ENCODE measurements at places on chromosomes 7 and 10.

DNA sequence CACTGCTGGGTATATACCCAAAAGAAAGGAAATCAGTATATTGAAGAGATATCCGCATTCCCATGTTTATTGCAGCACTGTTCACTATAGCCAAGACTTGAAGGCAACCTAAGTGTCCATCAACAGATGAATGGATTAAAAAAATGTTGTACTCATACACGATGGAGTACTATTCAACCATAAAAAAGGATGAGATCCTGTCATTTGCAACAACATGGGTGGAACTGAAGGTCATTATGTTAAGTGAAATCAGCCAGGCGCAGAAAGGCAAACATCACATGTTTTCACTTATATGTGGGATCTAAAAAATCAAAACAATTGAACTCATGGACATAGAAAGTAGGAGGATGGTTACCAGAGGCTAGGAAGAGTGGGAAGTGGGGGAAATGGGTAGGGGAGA lies 19.3 kb downstream of the NRCAM start:
- no peak for DNase-seq

DNA sequence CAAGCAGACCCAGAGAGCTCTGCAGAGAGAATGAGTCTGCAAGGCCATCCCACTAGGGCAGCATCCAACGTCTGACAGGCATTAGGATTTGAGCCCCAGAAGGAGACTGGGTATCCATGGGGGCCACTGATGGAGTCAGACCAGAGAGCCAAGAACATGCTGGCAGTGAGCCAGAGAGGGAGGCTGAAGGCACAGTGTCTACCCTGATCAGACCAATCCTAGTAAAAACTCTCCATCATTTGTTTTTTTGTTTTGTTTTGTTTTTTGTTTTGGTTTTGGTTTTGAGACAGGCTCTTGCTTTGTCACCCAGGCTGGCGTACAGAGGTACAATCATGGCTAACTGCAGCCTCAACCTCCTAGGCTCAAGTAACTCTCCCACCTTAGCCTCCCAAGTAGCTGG lies 133.1 kb upstream of the LYZL2 start:
- DNase-seq = no peak

- no peak for DNase-seq
Observed at GRCh38 chr7:156962897-156963296, 13.4 kb downstream of the NOM1 start.

GRCh38 chr7:3159445-3159844 lies 115.8 kb upstream of the CARD11 start:
- no peak for DNase-seq

- no peak for DNase-seq
Observed at GRCh38 chr7:3861941-3862340, 560.9 kb downstream of the SDK1 start.

- no peak for DNase-seq
Observed at GRCh38 chr7:117008886-117009531, 55.7 kb downstream of the ST7 start.

- no peak for DNase-seq
Observed at GRCh38 chr10:9613338-9614075, 1404.2 kb upstream of the CELF2 start.

- DNase-seq = no peak
Observed at GRCh38 chr7:50355817-50356178, 51.3 kb downstream of the IKZF1 start.

GRCh38 chr10:111439034-111439842 lies 362.4 kb downstream of the ADRA2A start:
- no peak for DNase-seq

- DNase-seq = no peak
Observed at GRCh38 chr7:37694208-37695094, 10.9 kb downstream of the GPR141 start.

DNA sequence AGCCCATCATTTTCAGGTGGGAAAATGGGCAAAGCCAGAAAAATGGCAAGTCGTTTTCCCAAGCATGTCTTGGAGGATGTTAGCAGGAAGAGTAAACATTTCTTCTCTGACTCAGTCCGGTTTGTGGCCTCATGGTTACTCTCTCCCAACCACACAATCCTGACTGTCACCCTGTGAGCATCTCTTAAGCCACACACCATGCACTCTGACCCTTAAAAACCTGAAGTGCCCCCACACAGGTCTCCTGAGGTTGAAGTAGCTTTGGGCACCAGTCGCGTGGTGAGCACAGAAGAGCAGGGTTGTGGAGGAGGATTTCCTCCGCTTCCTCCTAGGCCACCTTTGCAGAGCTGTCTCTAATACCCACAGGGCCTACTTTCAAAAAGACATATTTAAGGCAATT lies 387.3 kb upstream of the NPVF start:
- no peak for DNase-seq

GRCh38 chr7:132300599-132301277 lies 275.5 kb downstream of the PLXNA4 start:
- DNase-seq = no peak

GRCh38 chr10:86961481-86962091 lies 3.2 kb downstream of the SNCG start:
- DNase-seq = no peak

DNA sequence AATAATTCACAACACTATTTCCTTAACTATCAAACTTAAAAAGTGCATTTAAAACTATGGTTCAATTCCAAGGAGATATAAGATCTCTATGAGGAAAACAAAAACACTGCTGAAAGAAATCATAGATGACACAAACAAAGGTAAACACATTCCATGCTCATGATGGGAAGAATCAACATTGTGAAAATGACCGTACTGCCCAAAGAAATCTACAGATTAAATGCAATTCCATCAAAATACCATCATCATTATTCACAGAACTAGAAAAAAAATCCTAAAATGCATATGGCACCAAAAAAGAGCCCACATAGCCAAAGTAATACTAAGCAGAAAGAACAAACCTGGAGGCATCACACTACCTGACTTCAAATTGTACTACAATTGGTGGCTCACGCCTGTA lies 159.9 kb upstream of the EEPD1 start:
- DNase-seq = no peak

DNA sequence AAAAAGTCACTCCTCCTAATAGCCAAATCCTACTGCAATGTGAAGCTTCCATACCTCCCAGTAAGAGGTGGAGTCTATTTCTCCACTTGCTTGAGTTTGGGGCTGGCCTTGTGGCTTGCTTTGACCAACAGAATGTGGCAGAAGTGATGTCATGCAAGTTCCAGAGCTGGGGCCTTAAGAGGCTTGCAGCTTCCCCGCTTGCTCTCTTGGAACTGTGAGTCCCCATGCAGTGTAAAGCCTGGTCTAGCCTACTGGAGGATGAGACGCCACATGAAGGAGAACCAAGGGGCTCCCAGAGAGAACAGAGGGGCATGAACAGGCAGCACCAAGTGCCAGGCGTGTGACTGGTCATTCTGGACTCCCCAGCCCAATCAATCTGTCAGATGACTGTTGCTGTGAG lies 58.6 kb upstream of the OPALIN start:
- DNase-seq = no peak

DNA sequence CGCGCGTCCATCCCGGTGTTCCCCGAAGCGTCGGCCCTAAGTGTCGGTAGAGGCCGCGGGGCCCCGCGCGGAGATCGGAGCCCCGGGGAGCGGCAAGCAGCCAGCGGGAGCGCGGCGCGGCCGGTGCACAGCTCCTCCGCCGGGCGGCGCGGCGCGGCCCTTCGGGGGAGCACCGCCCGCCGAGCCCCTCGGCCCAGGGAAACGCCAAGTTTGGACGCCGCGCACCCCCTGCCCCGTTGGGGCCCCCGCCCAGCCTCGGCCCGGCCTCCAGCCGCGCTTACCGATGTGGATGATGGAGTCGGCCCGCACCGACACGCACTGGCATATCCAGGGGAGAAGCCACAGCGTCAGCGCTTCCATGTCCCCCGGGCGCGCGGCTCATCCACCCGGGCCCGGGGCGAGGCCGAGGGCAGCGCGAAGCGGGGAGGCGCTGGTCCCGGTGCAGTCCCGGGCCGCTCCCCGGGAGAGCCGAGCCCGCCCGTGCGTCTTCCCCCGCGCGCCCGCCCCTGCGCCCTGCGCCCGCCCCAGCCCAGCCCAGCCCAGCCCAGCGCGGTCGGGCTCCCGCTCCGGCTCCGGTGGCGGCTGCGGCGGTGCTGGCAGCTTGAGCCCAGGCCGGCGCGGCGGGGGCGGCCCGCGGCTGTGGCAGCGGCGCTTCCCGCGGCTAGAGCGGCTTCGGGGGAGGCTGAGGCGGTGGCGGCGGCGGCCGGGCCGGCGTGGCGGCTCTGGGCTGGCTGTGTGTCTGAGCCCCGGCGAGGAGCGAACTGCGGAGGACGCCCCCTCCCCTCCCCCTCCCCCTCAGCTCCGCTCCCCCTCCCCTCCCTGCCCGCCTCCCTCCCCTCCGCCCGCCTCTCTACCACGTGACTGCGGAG lies at the start of gene GRID1:
Gene GRID1, minus strand, starts transcription at position 763 of the 869 bp plus-strand sequence.
- peak; percentile 55 for DNase-seq

GRCh38 chr7:69436946-69437345 lies 161.3 kb upstream of the AUTS2 start:
- no peak for DNase-seq

DNA sequence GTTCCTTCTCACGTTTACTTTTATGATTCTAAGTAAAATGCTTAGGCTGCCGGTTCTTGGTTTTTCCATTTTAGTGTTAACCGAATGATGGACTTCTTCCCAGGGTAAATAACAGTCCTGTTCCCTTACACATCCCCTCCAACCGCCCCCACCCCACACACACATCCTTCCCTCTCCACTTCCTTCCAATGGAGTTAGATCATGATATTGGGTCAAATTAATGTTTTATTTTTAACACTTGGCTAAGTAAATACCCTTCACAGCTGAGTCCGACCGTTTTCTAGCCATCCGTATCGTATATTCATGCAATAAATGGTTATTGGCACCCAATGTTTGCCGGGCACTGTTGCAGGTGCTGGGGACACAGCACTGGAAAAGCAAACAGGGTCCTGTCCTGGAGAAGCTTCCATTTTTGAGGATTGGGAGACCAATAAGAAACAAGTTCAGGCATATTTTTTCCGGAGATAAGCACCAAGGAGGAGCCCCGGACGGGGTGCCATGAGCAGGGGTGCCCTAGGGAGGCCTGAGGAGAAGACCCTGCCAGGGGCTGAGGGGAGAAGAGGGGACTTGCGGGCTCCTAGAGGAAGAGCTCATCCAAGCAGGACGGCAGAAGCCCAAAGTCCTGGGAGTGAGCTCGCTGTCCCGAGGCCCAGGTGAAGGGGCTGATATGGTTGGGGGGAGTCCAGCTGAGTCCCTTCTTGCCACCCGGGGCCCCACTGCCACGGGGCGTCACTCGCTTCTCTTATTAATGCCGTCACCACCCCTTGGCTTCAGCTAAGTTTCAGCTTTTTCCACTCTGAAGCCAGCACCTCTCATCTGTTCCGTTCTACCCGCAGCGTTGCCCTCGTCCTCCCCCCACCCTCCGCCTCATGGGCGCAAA lies 126.0 kb upstream of the RET start:
- no peak for DNase-seq

DNA sequence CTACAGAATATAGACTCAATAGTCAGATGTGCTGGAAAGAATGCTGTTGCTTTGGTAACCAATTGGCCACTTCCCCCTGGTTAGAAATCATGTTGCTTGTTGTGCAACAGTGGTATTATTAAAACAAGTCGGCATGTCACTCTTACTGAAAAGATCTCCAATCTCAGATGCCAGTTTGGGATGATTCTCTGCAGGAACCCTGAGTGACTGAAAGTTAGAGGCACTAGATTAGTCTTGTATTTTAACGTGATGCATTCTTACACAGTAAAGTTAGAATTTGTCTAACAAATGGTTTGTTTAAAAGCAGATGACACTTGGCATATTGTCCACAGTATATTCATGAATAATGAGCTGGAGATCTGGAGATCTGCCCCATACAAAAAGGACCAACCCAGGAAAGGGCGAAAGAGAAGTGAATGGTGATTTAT lies 287.6 kb downstream of the TWIST1 start:
- no peak for DNase-seq

- no peak for DNase-seq
Observed at GRCh38 chr10:15672469-15672868, 47.3 kb downstream of the ITGA8 start.

- DNase-seq = no peak
Observed at GRCh38 chr7:44338600-44338999, 13.2 kb upstream of the CAMK2B start.

- DNase-seq = no peak
Observed at GRCh38 chr10:4088354-4089066, 303.5 kb upstream of the KLF6 start.

DNA sequence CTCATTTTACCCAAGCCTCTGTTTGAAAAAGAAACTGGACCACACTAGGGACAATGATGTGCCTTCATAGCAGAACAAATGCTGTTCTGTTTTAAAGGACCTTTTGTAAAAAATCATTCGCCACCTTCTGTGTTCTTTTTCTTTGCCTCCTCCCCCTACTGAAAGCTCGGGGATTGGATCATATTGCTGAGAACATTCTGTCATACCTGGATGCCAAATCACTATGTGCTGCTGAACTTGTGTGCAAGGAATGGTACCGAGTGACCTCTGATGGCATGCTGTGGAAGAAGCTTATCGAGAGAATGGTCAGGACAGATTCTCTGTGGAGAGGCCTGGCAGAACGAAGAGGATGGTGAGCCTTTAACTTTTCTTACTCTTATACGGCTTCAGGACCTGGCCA lies 62.2 kb downstream of the POLL start:
- no peak for DNase-seq

GRCh38 chr7:159083001-159083697 lies 61.5 kb downstream of the VIPR2 start:
- DNase-seq = no peak

DNA sequence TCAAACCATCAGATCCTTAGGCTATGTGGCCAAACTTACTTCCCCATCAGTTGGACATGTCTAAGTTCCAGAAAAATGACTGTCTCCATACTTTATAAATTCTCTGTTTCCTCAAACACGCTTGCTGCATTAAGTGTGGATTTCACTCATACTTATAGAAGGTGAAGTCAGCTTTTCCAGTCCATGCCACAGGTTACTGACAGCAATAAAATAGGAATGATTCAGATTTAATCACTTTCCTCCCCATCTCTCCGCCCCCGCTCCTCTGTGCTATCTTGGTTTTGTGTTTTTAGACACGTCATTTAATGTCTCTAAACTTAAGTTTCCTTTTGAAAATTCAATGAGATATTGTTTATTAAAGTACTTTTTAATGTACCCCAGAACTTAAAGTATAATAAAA lies 1098.0 kb upstream of the C7orf33 start:
- no peak for DNase-seq

GRCh38 chr7:101488826-101489572 lies 126.3 kb downstream of the COL26A1 start:
- DNase-seq = no peak

DNA sequence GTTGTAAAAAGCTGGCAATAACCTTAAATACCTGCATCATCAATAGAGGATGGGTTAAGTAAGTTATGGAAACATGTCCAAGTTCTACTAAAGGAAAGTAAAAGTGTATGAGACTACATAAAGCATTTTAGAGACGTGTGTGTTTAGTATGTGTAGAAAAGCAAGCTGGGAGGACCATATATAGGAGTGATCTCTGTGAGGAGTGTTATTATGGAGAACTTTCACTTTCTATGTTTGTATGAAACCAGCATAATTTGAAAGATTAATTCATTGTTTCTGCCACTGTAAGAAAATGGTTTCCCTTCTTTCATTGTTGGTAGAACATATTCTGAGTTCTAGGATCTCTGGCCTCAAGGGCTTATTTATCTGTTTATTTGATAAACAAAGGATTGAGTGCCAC lies 19.2 kb upstream of the PDLIM1 start:
- no peak for DNase-seq

Measured in retina (tissue), 1 donor.